ENCODE measurements at places on chromosomes 6 and 20. TPM values are rescaled to one million over a fixed set of nuclear protein-coding genes. Genes with fewer than 3 reads are reported as not detected.

The MOCS3 gene
- 0.72 TPM for polyA plus RNA-seq

The CCN6 gene
- polyA plus RNA-seq, result not detected

The PNLDC1 gene
- 1.4 TPM for polyA plus RNA-seq

The LY6G5C gene
- 2.5 TPM for polyA plus RNA-seq

The BIRC7 gene
- not detected for polyA plus RNA-seq

The LAMP5 gene
- polyA plus RNA-seq, result 0.16 TPM

The HLA-DRB5 gene
- not detected for polyA plus RNA-seq

The MYLK4 gene
- polyA plus RNA-seq, result 0.27 TPM

The ZSCAN31 gene
- polyA plus RNA-seq, result 10.5 TPM

The CD109 gene
- 0.23 TPM for polyA plus RNA-seq

The CDSN gene
- polyA plus RNA-seq, result 0.08 TPM

The TAPBP gene
- polyA plus RNA-seq, result 28.0 TPM

The CABLES2 gene
- polyA plus RNA-seq, result 1.5 TPM

The SLC17A2 gene
- polyA plus RNA-seq, result 0.05 TPM

The CDK19 gene
- polyA plus RNA-seq, result 2.4 TPM

The ELOVL5 gene
- polyA plus RNA-seq, result 19.6 TPM

The KHDC1L gene
- polyA plus RNA-seq, result 0.28 TPM

The SPACA1 gene
- polyA plus RNA-seq, result not detected

The REM1 gene
- polyA plus RNA-seq, result 1.7 TPM

The EPPIN gene
- not detected for polyA plus RNA-seq

The B4GALT5 gene
- polyA plus RNA-seq, result 7.7 TPM

The STMND1 gene
- polyA plus RNA-seq, result 2.2 TPM

The LY6G6F gene
- polyA plus RNA-seq, result not detected

The SCUBE3 gene
- 0.15 TPM for polyA plus RNA-seq

The BNIP5 gene
- polyA plus RNA-seq, result 0.12 TPM

The WASF1 gene
- polyA plus RNA-seq, result 3.8 TPM

The SLC52A3 gene
- 2.1 TPM for polyA plus RNA-seq

The RRP36 gene
- polyA plus RNA-seq, result 21.2 TPM

The UST gene
- polyA plus RNA-seq, result 3.7 TPM

The XKR7 gene
- 0.42 TPM for polyA plus RNA-seq

The TCF21 gene
- polyA plus RNA-seq, result 0.77 TPM

The CCDC28A gene
- 12.4 TPM for polyA plus RNA-seq

The SERPINB1 gene
- 75.8 TPM for polyA plus RNA-seq

The FOXQ1 gene
- 1.5 TPM for polyA plus RNA-seq

The HEY2 gene
- 1.6 TPM for polyA plus RNA-seq

The TSHZ2 gene
- polyA plus RNA-seq, result 4.5 TPM

The IRAK1BP1 gene
- 2.4 TPM for polyA plus RNA-seq

The PBOV1 gene
- polyA plus RNA-seq, result not detected

The RIN2 gene
- polyA plus RNA-seq, result 24.3 TPM

The FNDC1 gene
- polyA plus RNA-seq, result 0.21 TPM

The CYP39A1 gene
- polyA plus RNA-seq, result 3.0 TPM

The NFKBIL1 gene
- 26.5 TPM for polyA plus RNA-seq

The APOM gene
- polyA plus RNA-seq, result 5.0 TPM

The MYH7B gene
- 2.3 TPM for polyA plus RNA-seq

The FAM162B gene
- 0.95 TPM for polyA plus RNA-seq
